ENCODE measurements at places on chromosomes 4 and X.

DNA sequence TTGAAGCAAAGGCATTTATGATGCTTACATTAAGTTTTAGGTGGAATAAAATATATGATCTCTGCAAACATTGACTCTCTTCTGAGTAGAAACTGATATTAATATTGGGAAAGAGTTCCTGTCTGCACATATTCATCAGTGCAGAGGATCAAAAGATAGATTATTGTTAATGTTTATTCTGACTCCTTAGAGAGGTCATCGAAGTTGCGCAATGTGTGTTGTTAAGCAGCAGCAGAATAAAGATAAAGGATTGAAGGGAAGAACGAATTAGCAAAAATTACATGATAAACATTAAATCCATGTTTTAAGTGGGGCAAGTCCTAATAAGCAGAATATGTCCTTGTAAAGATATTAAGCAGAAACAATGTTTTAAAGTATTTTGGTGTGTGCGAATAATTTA lies 72.6 kb upstream of the MBNL3 start:
- DNase-seq, result no peak

- no peak for DNase-seq
These were observed 67.8 kb downstream of the SPCS3 start for GRCh38 chr4:176387571-176387970.

- DNase-seq, result no peak
These were observed 2.2 kb downstream of the RP2 start for GRCh38 chrX:46838974-46839480.

- no peak for DNase-seq
These were observed 498.0 kb downstream of the STPG2 start for GRCh38 chr4:97645071-97645821.

DNA sequence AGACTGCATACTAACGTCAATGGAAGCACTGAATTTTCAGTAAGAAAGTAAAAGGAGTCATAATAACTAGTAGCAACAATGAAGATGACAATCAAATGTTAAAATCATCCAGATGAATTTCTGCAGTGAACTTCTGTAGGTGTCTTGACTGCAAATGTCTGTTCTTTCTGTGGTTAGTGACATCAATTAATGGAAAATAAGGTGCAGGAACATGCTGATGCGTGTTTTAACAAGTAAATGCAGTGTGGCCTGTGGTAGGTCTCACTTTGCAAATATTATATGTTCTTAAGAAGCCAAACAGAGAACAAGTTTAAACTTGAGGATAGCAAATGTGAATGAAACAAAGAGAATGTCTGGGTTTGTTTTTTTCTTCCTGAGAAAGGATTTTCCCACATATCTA lies 2.6 kb upstream of the DTHD1 start:
- DNase-seq, result no peak

- no peak for DNase-seq
These were observed 1263.1 kb downstream of the PCDH7 start for GRCh38 chr4:31983246-31983645.

DNA sequence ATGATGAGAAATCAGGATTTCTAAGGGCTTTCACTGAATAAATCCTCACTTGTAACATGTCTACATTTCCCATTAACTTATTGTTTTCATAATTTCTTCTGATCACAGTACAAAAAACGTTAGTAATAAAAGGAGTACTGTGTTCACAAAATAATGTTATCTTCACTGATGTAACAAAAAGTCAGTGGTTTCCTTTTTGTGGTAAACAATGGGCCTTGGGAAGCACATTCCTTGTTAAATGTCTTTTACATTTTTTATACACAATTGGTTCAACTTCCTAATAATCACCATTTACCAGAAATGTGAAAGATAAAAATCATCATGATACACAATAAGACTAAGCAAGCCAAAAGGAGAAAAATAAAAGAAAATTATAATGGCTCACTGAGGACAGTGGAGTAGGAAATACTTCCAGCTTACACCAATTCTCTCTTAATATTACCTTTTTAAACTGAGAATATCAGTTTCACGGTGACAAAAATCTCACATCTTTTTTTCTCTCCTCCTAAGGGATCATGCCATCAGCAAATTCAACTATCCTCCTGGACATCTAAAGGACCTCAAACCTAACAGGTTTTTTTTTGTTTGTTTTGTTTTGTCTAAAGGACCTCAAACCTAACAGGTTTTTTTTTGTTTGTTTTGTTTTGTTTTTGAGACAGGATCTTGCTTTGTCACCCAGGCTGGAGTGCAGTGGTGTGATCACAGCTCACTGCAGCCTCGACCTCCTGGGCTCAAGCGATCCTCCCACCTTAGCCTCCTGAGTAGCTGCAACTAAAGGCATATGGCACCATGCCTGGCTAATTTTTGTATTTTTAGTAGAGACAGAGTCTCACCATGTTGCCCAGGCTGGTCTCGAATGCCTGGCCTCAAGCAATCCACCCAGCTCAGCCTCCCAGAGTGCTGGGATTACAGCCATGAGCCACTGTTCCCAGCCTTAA lies 57.3 kb downstream of the FRYL start:
- DNase-seq, result no peak

DNA sequence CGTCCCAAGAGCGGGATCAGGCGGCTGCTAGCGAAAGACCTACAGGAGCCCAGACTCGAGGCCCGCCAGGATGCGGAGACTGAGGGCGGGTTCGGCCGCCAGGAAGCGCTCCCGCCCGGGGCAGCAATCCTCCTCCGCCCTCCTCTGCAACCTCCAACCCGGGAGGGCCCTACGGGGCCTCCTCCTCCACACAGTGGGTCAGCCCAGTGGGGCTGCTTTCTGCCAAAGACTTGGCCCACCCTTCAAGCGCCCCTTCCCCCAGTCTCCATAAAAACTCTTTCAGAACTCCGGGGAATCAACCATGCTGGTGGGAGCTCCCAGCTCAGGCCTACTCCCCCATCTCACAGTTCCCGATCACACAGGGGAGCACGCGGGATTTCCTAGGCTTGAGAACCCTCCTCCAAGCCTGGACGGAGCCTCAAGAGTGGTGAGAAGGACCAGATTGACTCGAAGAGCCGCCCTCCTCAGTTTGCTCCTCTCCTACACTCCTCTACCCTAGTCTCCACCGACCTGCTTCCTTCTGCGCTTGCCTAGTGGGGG lies 77.5 kb downstream of the RLIM start:
- DNase-seq, result no peak

GRCh38 chr4:14065406-14065805 lies 437.9 kb upstream of the BOD1L1 start:
- DNase-seq, result no peak

DNA sequence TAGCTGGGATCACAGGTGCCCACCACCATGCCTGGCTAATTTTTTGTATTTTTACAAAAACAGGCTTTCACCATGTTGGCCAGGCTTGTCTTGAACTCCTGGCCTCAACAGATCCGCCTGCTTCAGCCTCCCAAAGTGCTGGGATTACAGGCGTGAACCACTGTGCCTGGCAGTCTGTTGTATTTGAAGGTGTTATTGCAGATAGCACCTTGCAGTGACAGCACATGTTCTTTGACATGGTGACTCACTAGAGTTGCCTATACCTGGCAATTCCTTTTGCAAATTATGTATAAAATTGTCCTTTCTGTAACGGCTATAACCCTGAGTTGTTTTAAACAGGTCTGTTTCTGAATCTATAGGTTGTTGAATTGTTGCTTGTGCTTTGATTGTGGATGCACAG lies 7.9 kb downstream of the OGT start:
- DNase-seq, result no peak

DNA sequence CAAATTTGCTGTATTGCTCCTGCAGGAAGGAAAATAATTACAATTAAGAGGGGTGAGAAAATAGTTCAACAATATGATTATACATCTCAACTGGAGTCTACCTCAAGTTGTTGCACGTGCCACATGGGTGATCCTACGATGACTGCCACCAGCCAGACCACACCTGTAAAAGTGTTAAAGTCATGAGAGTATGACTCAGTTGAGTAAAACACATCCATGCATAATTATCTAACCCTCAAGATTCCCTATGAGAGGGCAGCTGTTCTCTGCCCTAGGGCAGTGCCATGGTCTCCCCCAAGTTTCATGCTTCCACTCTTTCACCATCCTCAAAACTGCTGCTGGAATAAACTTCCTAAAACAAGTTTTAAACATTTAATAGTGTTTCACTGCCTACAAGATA lies 44.1 kb downstream of the QRFPR start:
- no peak for DNase-seq
